ENCODE measurements at places on chromosomes 4 and X.
A peak's percentile ranks its signal among the peaks of the same experiment; 100 is the strongest.

GRCh38 chrX:9252182-9252581 lies 212.7 kb upstream of the TBL1X start:
- no peak for DNase-seq

DNA sequence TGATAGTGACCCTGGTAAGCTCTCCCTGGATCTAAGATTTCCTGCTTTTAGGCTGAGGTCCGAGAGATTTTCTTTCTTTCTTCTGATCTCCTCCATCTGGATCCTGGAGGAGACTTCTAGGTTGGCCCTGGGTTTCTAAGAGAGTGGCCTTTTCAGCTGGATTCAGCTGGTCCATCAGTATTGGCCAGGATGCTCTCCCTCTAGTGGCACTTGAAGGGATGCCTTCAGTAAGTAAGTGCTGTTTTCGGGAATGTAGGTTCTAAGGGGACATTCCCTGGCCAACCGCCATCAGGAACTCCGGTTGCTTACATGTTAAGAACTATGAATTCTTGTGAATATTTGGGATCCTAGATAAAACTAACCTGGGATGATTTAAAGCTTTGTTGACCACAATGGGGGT lies 56.9 kb downstream of the SERTM2 start:
- peak; percentile 3 for DNase-seq

DNA sequence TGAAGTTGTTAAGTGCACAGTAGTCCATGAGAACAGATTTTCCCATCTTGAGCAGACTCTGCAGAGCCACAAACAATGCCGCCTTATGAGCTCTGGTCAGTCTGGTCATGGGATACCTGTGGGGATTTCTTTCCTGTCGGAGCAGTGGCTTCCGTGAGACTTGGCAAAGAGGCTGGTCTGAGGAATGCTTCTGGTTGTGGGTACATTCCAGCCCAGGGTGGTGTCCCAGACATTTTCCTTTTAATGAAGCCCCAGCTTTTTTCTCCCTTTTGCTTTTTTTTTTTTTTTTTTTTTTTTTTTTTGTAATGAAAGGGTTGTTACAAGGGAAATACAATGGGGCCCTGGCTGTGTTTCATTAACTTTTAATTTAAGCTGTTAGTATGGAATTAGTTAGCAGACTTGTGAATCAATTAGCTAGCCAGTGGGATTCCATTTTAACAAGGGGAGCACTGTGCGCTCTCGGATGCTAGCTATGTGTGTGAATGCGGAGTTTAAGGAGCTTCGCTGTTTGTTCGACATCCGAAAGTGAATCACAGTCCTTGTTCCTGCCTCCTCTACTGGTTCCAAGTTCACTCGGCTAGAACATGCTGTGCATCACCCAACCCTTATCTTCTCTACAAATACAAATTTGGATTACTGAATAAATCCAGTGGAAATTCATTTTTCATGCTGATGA lies 225.1 kb downstream of the CBR4 start:
- peak; percentile 21 for DNase-seq

DNA sequence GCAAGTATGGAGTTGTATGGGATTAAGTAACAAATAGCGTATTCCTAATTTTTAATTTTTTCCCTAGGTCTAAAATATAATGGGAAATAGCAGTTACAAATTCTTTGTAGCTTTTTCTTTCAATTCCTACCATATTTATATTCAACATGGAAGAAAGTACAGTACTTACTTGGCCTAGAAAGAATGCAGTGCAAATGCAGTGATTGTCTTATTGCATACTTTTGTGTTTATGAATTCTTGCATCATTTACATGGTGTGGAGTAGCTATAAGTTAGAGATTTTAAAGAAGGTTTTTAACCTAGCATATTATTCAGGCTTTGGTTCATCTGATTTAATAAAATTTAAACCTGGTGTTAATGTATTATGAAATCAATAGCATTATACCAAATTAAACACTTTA lies 263.3 kb downstream of the BMPR1B start:
- no peak for DNase-seq

DNA sequence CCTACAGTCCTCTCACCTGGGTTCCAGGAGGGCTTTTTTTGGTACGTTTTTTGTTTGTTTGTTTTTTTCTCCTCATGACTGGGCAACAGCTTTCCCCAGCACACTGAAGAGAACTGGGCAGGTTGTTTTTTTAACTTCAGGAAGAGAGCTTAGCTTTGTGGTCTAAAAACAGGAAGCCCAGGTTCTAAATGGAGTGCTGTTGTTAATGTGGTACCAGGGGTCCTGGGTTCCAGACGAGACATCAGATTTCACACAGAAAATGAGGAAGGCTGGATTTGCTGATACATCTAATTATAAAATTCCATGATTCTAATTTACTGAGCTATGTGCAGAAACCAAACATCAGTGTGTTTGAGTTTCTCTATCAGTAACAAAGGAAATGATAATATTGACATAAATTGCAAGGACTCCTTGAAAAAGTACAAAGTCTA lies 4.2 kb downstream of the MYOZ2 start:
- DNase-seq: no peak

DNA sequence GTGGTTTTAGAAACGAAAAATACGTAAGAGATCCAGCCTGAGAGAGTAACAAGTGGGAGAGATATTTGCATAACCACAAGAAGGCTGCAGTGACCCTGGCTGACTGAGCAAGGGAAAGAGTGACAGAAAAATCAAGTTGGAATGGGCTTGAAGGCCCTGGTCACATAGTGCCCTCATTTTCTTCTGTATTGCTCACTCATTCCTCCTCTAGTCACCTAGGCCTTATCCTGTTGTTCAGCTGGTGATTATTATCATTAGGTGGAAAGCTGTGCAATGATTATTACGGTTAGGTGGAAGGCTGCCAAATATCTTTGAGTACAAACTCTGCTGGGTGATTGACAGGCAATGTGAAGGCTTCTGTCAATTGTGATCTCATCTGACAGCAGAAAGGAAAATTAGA lies 2384.1 kb downstream of the PCDH7 start:
- DNase-seq: no peak

DNA sequence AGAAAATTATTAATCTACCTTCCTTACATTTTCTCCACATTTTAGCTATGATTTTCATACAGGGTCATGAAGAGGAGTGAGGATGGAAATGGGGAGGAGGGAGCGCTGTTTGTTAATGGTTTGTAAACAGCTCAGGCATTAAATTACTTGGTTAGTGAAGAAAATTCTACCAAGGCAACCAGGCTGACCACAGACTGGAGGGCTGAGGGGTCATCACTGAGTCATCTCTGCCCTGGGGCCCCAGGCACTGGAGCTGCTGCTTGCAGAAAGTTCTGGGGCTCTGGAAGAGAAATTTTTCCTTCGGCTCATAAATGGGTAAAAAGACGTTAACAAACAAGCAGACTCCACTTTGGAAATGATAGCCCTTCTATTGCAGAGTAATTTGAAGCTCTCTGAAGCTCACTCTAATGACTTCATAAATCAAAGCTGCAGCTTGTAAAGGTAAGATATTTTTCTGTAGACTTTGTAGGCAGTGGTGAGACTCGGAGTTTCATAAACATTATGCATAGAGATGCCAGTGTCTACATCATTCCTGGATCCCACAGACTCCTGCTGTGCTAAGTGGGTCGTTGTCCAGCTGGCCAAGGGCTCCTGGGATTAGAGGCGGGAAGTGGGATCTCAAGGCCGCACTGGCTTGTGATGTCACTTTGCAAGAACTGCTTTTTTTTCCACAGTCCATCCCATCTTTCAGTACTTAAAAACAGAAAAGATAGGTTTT lies 159.6 kb downstream of the PTTG2 start:
- peak; percentile 73 for DNase-seq

DNA sequence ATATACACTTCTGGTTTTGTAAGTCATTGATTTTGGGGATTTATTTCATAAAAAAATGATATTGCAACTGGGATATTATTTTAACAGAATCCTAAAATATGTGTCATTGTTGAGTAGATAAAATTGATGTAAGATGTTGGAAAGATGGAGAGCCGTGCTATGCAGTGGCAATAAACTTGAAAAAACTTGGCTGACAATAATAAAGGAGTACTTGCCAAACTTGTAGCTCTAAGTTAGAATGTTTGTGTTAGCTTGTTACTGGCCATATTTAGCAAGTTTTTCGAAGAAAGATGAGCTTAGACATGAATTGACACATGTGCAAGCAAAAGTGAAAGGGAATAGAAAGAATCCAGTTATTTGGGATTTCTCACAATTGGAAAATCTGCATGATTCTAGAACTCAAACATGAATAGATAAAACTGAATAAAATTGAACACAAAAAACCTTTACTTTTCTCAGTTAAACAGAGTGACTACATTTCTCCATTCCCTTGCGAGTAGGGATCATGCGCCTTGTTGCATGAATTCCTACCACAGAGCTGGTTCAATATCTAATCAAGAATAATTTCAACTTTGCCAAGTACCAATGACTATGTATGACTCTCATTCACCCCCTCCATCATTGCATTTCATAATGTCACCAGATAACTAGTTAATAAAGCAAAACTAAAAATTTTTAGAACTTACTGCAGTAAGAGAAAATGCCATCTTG lies 327.8 kb downstream of the CAMK2D start:
- DNase-seq: no peak

- peak; percentile 10 for DNase-seq
Measured at GRCh38 chrX:41481264-41482109, 34.3 kb downstream of the NYX start.

GRCh38 chr4:148961526-148961925 lies 519.3 kb upstream of the NR3C2 start:
- DNase-seq: no peak

DNA sequence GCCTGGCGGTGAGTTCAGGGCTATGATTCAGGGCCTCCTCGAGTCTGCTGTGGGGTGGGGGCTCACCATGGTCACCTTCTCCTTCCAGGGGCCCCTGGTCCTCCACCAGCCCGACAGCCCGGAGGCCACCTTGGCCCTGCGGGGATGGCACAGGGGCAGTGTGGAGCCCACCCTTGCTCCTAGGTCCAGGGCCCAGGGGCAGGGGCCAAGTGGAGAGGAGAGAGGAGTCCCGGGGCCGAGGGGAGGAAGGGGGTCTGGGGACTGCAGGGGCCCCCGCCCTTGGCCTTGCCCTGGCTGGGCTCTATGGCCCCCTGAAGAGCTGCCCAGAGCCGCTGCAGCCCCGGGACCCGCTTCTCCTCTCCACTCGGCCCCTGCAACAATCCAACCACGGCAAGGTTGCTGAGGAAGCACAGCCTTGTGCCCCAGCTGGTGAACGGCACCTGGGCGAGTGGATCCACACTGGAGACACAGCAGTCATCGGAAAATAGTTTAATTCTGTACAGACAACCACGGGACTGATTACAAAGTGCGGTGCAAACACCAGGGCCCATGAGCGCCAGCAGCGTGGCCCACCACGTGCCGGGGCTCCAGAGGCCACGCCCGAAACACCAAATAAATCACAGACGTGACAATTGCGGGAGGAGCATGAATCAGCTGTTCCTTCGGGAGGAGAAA lies 23.0 kb upstream of the CPLX1 start:
- no peak for DNase-seq

DNA sequence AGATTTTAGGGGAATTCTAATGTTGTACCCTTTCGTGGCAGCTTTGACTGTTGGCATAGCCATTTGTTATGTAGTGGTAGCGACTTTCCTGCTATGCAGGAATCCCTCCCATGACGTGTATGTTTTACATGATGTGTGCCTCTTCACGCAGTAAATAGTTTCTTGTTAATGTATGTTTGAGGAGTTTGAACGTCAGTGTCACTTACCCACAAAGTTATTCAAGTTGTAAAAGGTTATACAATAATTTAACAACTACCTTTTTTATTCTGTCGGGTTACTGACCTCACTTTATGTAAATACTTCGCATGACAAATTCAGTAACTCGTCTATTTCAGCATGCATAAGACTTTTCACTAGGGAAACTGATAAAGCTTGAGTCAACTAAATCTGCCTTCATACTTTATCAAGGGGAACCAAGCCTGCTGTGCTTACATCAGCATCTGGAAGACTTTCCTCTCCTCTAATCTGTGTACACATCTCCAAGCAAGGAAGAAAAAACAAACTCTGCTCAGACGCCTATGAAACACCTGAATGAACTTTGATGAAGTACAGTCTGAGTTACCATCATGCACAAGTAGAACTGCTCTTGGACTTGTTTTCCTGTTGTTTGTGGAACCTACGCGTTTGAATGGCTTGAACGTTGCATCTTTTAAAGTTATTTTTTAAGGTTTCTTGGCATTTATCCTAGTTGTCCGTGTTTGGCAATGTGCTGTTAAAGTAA lies 61.2 kb downstream of the SLC9A6 start:
- no peak for DNase-seq

GRCh38 chr4:89216866-89217265 lies 90.7 kb downstream of the GPRIN3 start:
- DNase-seq: no peak

- no peak for DNase-seq
Measured at GRCh38 chr4:13471400-13471799, 12.7 kb downstream of the RAB28 start.

- no peak for DNase-seq
Measured at GRCh38 chrX:84188320-84188834, 378 bp upstream of the RPS6KA6 start.

- no peak for DNase-seq
Measured at GRCh38 chr4:24137671-24138601, 248.1 kb upstream of the PPARGC1A start.

Measured in HT1080 (cell line).